CD4-positive, CD25-positive, alpha-beta regulatory T cell (primary cell): ENCODE measurements at places on chromosomes 13 and 19.
A peak's percentile ranks its signal among the peaks of the same experiment; 100 is the strongest.

DNA sequence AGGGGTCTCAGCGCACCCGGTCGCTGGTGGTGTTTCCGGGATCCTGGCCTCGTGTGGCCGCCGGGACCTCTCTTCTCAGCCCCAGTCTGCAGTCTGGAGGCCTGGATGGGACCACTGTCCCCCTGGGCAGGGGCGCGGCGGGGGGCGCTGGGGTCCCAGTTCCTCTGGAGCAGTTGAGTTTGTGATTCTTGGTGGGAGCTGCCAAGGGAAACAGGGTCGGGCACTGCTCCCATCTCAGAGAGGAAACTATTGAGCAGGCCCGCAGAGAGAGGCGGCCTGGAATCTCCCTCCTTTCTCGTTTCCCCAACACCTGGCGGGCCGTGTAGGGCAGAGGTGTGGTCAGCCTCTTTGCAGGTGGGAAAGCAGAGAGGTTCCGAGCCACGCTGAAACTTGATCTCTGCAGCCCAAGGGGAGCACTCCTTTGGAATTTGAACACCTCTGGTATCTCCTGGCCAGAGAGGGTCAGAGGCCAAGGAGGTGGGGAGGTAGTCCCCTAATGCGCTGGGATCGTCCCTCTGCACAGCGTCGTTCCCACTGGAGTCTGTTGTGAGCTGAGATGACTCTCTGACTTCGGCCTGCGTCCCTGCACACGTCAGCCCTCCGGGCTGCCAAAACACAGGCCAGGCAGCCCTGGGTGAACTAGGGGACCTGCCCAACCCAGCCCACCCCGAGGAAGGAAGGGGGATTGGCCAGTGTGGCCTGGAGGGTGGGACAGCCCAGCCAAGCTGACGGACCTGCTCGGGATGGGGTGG is 741 bp downstream of the PLEKHF1 start:
- no peak for DNase-seq

- no peak for DNase-seq
Measured at GRCh38 chr13:23690668-23691067, 120.5 kb downstream of the TNFRSF19 start.

DNA sequence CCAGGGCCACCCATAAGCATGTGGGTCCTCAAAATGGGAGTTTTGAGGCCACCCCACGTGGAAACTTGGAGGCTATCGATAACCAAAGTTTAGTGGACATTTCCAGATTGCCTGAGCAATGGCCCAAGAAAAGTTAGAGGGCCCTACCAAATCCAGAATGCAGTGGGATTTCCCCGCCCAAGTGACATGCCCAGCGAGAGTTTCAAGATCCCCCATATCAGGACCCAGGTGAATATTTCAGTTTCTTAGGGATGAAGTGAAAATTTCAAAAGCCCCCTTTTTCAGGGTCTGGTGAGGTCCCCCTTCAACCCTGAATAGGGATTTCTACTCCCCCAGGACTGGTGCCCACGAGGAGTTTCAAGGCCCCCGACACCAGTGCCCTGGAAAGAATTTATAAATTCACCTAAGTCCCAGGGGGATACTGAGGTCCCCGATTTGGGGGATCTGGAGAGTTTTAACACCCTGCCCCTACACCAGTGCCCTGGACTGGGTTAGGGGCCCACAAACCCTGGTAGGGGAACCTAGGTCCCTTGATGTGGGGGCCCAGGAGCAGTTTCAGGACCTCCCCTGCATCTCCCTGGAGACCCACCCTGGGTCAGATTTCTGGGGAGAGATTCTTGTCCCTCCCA is 695 bp downstream of the BST2 start:
- DNase-seq, result no peak

- no peak for DNase-seq
Measured at GRCh38 chr13:51541037-51541436, 43.2 kb upstream of the WDFY2 start.

- DNase-seq, result no peak
Measured at GRCh38 chr19:15289673-15290072, 42.7 kb downstream of the BRD4 start.

DNA sequence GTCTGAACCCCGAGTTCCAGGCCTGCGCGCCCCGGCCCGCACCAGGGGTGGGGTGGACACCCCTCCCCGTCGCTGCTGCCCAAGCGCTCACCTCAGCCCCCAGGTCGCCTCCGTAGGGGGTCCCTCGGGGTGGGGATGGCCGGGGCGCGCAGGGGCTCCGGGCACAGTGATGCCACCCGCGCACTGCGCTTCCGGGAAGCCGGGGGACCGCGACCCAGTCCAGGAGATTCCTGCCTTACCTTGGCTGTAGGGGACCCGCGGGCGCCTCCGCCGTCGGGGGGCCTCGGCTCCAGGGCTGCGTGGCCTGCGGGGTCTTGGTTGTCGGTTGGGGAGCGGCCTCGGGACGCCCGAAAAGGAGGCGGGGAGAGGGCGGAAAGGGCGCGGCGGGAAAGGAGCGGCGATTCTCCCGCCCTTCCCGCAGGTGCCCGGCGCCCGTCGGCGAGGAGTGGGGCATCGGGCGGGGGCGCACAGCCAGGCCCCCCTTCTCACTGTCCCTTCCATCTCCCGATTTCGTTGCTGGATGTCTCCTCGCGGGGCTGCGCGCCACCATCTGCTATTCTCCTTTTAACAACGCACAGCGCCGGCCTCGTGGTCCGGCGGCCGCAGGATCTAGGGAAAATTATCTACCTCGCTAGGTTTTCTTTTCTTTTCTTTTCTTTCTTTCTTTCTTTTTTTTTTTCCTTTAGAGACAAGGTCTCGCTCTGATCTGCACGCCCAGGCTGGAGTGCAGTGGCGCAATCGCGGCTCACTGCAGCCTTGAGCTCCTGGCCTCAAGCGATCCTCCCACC is at the start of gene KEAP1:
KEAP1 (minus strand) TSS at position 355 of the 788 bp plus-strand sequence. CDS start 3,323 bp downstream, outside the sequence.
- DNase-seq, result peak; percentile 11

DNA sequence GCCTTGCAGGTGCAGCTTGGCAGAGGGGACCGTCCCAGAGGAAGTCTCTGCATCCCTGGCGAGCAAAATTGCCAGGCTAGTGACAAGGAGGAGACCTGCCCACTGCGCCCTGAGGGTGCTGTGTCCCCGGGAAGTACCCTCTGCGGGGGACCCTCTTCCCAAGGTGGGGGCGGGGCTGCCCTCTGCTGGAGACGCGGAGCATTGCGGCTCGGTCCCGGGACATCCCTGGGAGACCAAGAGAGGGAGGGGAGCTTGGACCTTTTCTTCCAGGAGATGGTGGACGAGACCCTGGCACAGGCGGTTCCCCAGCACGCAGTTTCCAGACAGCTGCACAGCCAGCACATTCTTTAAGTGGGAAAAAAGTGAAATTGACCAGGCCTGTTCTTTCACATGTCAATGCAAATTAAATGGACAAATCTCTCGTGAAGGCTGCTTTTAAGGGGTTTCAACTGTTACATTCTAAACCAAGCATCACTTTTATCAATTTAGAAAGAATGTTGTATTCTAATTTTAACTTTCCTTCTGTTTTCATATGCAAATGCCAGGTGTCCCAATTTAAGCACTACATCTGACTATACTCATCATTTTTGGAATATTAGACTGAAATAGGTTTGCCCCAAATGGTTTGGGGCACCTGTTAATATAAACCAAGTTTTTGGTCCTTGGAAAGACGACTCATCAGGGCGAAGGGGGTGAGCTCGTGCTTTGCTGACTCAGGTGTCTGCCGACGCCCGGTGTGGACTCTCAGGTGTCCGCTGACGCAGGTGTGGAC is 60.7 kb downstream of the MCF2L start:
- DNase-seq, result peak; percentile 10

DNA sequence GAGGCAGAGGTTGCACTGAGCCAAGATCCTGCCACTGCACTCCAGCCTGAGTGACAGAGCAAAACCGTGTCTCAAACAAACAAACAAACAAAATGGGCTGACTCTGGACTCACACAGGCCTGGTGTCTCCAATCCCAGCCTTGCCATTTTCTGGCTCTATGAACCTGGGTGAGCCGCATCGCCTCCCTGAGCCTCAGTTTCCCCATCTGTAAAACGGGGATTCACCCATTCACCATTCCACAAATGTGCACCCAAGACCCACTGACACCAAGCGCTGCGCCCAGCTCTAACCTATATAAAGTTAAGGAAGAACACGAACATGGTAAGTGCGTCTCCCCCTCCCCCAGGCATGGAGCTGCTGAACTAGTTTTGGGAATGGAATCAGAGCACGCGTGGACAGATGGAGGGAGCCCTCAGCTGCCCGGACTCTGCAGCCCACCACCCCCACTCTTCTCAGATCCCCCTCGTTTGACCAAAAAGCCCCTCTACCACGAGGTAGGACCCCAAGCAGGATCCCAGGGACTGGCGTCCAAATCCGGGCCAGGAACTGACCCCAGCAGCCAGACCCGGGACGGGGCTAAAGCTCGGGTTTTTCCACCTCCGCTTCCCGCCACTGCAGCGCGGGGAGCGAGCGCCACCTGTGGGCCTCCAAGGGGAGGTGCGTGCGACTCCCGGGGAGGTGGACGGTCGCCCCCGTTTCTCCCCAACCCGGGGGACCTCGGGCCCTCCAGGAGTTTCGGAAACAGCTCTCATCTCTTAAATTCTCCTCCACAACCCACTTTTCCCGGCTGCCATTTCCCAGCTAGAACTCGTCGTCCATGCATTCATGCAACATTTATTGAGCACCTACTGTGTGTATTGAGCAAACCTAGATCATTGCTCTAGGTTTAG is 33.0 kb upstream of the ADGRE5 start:
- peak; percentile 56 for DNase-seq

DNA sequence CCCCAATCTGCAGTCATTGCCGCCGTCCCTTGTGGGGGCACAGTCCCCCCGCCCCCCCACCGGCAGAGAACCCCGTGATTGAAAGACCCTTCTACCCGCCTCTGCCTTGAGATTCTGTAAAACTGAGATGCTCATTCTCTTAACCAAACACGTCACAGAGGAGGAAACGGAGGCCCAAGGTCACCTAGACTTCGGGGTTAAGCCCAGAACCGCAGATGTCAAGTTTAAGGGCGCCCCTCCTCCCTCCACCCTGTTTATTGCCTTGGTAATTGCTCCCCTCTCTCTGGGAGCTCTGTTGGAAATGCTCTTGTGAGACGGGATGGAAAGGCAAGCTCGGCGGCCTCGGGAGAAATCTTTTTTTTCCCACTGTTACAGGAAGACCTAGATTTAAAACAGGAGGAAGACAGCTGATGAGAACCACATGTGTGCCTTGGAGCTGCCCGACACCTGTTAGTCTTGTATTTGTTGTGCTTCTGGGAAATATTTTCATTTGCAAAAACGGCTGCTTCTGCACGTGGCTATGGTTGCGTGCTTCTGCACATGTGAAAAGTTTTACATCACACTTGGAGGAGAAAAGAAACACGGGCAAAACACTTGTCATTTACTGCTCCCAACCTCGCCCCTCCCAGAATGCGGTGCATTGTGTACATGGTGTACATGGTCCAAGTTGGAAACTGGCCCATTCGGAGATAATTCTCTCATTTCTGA is 1.1 kb upstream of the MED26 start:
- DNase-seq, result peak; percentile 87

DNA sequence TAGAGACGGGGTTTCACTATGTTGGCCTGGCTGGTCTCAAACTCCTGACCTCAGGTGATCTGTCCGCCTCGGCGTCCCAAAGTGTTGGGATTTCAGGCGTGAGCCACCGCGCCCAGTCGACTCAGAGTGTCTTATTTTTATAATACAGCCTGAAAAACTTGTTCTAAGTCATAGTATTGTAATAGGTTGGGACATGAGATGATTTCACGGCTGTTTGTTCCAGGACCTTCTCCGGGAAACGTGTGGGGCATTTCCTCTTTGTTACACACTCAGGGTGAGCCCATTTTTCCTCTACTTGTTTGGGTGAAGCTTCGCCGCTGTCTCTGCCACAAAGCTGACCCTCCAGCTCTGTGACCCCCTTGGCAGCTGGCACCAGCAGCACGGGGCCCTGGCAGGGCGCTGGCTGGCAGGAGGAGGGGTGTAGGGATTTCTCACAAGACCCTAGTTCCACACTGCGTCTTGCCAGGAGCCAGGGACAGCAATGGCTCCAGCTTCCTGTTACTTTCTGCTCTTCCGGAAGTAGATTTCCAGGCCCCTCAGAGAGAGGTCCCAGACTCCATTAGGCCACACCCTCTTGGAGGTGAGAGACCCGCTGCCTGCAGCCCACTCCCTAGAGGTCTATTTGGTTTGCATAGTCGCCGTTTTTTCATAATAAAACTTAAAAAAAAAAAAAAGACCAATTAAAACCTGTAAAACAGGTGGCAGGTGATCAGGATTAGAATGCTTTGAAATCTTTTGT is 15.6 kb downstream of the FGF21 start:
- DNase-seq, result no peak

DNA sequence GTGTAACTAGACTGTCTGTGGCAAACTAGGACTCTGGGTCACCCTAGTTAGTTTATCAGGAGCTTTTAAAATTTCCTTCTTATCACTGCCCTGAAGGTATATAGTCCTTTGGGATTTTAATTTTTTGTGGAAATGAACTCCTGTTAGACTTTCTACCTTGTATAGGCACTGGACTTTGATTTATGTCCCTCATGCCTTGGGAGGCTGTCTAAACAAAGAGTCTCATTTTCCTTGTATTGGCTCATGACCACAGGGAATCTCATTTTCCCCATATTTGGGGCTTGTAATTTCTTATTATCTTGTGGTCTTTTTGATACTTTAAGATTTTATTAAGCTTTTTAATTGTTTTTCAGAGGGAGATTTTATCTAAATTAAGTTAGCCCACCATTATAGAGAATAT is 21.4 kb downstream of the KCTD4 start:
- no peak for DNase-seq

- DNase-seq, result no peak
Measured at GRCh38 chr19:6501740-6502648, at the start of gene TUBB4A. Gene TUBB4A, minus strand, starts transcription at chr19:6502309. Its CDS starts 97 bp downstream, at chr19:6502212.

DNA sequence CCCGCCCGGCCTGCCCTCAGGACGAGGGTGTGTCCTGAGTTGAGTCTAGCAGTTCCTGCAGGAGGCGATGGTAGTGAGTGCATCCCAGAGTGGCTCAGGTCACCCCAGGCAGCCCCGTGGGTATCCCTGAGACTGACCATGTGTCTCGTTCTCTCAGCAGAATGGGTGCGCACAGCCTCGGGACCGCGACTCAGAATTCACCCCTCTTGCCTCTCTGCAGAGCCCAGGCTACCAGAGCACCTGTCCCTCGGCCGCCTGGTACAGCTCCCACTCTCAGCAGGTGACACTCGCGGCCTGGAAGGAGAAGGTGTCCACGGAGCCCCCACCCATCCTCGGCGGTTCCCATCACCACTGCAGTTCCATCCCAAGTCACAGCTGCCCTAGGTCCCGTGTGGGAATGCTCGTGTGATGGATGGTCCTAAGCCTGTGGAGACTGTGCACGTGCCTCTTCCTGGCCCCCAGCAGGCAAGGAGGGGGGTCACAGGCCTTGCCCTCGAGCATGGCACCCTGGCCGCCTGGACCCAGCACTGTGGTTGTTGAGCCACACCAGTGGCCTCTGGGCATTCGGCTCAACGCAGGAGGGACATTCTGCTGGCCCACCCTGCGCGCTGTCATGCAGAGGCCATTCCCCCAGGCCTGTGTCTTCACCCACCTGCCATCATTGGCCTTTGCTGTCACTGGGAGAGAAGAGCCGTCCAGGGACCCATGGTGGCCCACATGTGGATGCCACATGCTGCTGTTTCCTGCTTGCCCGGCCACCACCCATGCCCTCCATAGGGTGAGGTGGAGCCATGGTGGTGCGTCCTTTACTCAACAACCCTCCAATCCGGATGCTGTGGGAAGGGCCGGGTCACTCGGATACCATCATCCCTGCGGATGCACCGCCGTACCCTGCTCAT is 87.1 kb upstream of the MCF2L start:
- DNase-seq, result no peak

GRCh38 chr13:24802074-24802473 is 38.1 kb downstream of the RNF17 start:
- no peak for DNase-seq
